ENCODE measurements at places on chromosomes 13 and 19.

- no peak for DNase-seq
These were observed 17.9 kb downstream of the ANKRD10 start for GRCh38 chr13:110897014-110897413.

- DNase-seq = no peak
These were observed 64.5 kb downstream of the ABCC4 start for GRCh38 chr13:95236774-95237173.

GRCh38 chr19:19627621-19628500, at the start of gene LPAR2:
TSS of gene LPAR2 (minus strand) at chr19:19628220. CDS start at chr19:19627275, 945 bp downstream.
- DNase-seq = no peak

DNA sequence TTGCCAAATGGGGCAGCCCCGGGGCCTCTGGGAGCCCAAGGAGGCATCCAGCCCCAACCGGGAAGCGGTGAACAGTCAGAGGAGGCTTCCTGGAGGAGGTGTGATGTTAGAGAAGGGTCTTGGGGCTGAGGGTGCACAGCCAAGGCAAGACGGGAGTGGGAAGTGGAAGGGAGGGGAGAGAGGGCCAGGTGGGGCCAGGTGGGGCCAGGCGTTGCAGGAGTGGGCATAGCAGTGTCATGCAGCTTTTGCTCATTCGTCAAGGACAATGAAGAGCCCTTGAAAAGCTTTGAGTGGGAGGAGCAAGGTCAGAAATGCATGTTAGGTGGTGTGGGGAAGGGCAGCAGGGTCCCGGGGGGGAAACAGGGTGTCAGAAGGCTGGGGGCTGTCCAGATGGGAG, 1.8 kb downstream of the FBN3 start:
- no peak for DNase-seq

GRCh38 chr19:19170873-19171672, 1.0 kb upstream of the MEF2B start:
- no peak for DNase-seq

DNA sequence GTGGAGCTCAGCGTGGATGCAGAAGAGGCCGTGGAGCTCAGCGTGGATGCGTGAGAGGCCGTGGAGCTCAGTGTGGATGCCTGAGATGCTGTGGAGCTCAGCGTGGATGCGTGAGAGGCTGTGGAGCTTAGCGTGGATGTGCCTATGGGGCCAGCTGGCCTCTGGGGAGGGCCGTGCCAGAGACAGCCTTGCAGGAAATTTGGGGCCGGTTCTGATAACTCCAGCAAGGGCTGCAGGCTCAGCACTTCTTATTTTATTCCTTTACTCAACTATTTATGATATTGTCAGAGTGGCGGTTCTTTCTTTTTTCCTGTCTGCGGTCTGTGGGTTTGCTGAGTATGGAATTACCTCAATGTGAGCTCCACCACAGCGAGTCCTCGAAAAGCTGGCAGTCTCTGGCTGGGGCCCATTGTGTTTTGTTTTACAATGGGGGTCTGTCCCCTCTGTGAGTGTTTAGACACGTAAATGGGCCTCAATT, 17.8 kb upstream of the TMEM255B start:
- DNase-seq = no peak

DNA sequence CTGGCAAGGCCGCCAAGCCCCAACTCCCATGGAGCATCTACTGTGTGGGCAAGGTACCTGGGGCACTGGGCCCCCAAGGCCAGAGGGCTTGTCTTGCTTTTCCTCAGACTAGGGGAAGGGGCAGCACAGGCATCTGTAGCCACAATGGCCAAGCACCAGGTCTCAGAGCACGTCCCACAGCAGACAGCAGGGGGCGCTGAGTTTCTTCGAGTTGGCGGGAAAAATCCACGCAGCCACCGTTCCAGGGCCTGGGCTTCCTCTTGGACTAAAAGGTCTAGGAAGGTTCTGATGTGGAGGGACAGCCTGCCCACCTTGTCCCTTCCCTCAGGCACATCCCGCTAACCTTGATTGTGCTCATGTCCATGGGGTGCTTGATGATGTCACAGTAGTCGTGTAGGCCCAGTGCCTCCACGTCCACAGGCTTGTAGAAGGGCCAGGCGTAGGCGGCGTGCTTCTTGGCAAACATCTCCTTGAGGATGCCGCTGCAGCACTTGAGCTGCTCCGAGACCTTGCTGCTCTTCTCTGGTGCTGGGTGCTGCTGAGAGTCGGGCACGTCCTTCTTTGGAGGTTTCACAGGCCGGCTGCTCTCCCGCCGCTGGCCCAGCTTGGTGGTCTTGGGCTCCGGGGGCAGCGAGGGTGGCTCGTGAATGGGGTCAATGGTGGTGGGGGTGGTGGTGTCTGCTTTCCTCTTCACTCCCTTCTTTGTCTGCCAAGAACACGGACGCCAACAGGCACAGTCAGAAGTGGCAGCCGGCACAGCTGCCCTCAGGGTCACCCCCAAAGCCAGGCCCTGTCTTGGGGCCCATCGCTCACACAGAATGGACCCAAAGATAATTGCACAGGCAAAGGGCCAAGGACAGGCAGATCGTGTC, 32.0 kb upstream of the EPHX3 start:
- peak; percentile 75 for DNase-seq

DNA sequence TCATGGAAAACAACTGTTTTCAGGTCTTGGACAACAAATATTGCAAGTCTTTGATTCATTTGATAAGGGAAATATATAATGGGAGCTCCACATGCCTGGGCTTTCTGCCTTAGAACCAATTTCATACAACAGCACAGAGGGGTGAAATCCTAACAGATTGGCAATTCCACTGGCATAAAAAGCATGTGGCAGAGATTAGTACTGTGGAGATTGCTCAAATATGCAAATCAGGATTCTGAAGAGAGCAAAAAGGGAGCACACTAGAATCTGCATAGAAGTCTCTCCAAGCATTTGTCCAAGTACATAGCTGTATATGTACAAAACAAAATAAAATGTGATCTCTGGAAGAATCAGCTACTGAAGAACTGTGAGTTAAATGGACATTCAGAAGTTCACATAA, 312.9 kb upstream of the SLITRK5 start:
- DNase-seq = no peak

GRCh38 chr13:43631106-43631505, 155.7 kb downstream of the ENOX1 start:
- no peak for DNase-seq

DNA sequence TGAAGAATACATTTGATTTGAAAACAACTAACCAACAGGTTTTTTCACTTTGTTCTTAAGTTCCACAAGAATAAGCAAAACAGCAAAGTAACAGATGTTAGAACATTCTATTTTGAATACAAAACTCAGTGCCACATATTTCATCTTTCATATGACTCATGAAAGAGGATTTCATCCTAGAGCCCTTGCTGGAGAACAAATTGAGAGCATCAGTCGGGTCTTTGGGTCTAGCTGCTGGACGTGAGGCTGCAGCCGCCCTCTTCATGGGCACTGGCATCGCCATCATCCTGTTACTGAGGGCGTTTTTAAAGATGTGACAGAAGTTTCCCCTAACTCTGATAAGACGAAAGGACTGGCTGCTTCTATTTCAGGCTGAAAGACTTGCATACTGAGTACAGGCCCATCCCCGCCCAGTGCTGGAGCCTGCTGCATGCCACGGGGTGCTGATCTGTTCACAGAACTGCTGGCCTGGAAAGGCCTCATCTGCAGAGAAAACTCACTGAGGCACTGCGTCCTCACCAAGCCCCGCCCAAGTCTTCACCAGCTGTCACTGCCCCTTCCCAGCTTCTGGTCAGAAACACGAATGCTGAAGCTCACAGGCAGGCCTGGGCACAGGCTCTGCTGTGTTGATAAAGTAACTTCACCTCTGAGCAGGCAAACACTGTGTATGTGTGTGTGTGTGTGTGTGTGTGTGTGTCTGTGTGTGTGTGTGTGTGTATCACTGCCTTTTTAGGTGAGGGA, 101.4 kb downstream of the TUBGCP3 start:
- DNase-seq = no peak

- DNase-seq = no peak
These were observed 50.7 kb upstream of the SLC15A1 start for GRCh38 chr13:98803111-98803561.

DNA sequence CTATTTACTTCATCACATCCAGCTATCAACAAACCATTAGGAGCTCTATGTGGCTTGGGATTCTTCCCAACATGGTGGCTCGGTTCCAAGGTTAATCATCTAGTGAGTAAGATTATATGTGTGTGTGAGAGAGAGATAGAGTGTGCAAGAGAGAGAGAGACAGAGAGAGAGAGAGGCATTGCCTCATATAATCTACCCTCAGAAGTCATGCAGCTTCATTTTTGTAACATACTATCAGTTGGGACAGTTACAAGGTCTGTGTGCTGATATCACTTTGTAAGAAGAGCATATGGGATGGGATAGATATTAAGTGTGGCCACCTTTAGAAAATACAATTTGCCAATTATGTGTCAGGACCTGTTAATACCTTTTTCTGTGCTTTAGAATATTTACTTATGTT, 104.1 kb downstream of the NDFIP2 start:
- DNase-seq = no peak

- DNase-seq = no peak
These were observed 504.2 kb downstream of the GPC6 start for GRCh38 chr13:93730780-93731179.

- no peak for DNase-seq
These were observed 321.3 kb downstream of the GPC6 start for GRCh38 chr13:93547886-93548285.

DNA sequence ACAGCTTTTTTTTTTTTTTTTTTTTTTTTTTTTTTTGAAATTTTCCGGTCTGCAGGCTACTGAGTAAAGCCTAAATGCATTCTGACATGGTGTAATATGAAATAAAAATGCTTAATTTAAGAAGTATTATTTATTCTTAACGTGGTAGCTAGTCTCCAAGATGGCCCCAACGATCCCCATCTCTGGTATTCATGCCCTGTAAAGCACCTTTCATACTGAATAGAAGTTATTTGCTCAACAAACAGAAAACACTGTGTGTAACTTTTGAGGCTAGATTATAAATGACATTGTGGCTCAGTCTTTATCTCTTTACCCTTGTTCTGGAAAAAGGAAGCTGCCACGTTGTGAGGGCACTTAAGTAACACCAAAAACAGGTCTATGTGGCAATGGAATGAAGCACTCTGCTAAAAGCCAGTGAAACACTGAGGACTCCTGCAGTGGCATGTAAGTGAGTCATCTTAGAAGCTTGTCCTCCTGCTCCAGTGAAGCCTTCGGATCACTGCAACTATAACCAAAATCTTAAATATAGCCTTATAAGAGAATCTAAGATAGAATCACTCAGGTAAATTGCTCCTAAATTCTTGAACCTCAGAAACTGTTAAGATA, 128.7 kb downstream of the UGGT2 start:
- no peak for DNase-seq

GRCh38 chr13:84200971-84201370, 318.7 kb upstream of the SLITRK1 start:
- no peak for DNase-seq

GRCh38 chr19:13206587-13206986, 56.4 kb downstream of the IER2 start:
- no peak for DNase-seq

DNA sequence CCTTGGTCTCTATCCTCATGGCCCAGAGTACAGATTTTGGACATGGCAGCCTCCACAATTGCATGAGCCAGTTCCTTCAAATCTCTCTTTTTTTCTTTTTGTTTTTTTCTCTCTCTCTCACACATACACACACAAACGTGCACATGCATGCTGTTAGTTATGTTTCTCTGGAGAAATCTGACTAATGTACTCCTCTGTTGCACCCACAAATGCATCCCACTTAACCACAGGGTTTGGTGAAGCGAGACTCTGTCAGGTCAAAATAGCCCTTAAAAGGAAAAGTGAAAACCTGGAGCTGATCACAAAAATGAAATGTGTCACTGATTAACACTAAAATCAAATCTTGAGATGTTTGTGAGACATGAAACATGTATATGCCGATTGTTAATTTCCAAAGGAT, 374.6 kb upstream of the ARGLU1 start:
- DNase-seq = no peak

- DNase-seq = no peak
These were observed 9.8 kb downstream of the CHST8 start for GRCh38 chr19:33631609-33631973.

GRCh38 chr19:54209811-54210494, 9.3 kb downstream of the RPS9 start:
- DNase-seq = peak; percentile 72

DNA sequence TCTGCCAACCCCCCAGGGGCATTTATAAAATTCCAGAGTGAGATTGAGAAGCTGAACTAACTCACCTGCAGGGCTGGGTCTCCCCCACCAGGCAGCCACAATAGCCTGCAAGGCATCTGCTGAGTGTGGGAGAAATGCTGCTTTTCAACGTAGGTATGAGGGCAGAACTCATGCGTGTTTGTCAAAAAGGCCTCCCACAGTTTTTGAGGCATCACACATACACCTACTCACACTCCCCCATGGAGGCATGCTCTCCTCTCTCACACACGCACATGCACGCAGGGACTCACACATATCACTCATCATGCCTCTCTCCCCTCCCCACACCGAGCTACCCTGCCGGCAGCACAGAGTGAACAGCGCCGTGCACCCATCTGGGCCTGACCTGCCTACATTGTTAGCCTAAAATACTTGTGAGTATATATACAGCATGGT, 390.5 kb downstream of the FGF9 start:
- DNase-seq = no peak

DNA sequence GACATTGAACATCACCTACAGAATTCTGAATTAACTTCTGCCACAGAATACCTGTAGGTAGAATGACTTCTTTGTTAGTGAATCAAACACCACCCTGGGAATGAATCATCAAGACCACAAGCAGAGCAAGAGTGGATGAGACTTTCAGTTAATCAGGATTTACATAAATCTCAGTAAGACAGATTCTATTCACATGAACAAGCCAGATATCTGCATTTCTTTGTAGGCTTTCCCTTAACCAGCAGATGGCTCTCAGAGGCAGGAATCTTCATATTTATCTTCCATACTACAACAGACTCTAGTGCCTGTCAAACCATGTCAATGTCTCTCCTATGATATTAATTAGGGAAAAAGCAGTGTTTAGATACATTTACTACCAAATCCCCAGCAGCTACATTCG, 412.1 kb downstream of the KLF12 start:
- no peak for DNase-seq

- DNase-seq = no peak
These were observed 4.6 kb downstream of the FAM187B start for GRCh38 chr19:35223862-35224505.

- DNase-seq = no peak
These were observed 47.2 kb downstream of the MYH14 start for GRCh38 chr19:50250450-50251136.

GRCh38 chr13:45718992-45719391, 16.9 kb downstream of the CBY2 start:
- DNase-seq = no peak

GRCh38 chr19:51093101-51093500, 10.4 kb upstream of the KLK14 start:
- DNase-seq = no peak

All from heart right ventricle (tissue), 16 donors.